SW480 (cell line): ENCODE measurements at places on chromosomes 6 and 20.

- DNase-seq: no peak
Observed at GRCh38 chr6:21523652-21524051, 69.9 kb upstream of the SOX4 start.

GRCh38 chr20:25195014-25195961 lies at the start of gene ENTPD6:
Gene ENTPD6, plus strand, starts transcription at chr20:25195712. Its CDS starts 10,825 bp downstream, at chr20:25206537.
- DNase-seq: peak; percentile 92

DNA sequence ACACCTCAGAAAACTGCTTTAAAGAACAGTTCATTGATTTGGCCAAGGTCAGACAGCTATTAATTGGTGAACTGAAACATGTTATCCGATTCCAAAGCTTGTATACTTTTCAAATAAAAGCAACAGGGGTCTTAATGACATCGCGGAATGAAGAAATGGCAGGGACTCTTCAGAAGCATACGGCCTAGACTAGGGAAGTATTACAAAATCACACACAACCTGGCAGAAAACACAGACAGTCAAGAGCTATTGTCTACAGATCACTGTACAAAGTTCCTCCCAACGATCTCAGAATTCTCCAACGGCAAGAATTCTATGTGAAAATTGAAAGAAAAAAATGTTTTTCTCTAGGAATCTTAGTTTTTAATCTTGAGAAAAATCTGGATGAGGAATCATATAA lies 105.5 kb downstream of the PTPRK start:
- DNase-seq: no peak

GRCh38 chr6:33983721-33984465 lies 162.0 kb downstream of the GRM4 start:
- DNase-seq: no peak

DNA sequence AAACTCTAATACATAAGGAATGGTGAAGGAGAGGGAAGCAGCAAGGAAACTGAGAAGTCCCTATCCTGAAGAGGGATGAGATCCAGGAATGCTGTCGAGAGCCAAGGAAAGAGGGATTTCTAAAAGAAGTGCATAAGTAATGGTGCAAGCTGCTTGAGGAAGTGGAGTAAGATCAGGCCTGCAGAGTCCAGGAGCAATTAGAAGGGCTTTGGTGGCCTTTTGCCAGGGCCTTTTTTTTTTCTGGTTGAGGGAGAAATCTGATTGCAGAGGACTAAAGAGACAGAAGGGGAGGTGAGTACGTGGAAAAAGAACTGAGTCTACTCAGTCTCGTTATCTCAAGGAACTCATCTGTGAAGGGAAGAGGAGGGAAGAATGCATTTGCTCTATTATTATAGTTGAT lies 396.2 kb downstream of the UTRN start:
- no peak for DNase-seq

GRCh38 chr6:137099689-137100403 lies 55.1 kb upstream of the IL20RA start:
- DNase-seq: no peak

- DNase-seq: no peak
Observed at GRCh38 chr6:160949531-160949930, 42.0 kb upstream of the MAP3K4 start.

- peak; percentile 53 for DNase-seq
Observed at GRCh38 chr6:5172041-5172653, 87.0 kb downstream of the PPP1R3G start.

DNA sequence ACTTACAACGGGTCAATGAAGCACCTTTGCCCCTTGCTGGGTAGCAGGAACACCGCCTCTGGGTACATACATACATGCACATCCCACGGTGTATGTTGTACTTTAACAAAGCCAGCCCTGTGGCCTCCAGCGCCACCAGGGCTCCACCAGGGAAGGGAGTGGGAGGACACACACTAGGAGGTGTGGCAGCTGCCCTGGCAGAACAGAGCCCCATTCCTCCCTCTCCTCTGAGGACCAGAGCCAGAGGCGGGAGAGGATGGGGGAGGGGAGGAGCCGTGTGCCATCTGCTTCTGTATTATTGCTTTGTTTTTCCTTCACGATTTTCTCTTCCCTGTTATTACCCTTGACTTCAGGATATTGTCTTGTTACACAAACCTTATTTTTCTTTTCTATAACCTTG lies 105.8 kb upstream of the TRAF3IP2 start:
- peak; percentile 83 for DNase-seq

DNA sequence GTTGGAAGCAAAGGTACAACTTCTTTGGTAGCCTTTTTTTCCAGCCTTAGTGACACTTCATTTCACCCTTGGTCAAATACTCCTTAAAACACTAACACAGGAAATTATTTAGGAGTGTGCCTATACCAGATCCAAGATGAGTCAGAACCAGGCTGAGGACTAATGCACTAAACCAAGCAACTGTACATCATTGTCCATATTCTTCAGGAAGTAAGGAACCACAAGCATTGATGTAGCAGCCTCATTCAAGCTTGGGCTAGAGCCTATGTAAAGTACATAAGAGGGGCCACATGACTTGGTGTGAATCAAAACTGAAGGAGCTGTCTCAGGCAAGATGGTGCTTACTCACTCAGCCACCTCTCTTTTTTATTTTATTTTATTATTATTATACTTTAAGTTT lies 20.7 kb upstream of the ADGB start:
- no peak for DNase-seq

DNA sequence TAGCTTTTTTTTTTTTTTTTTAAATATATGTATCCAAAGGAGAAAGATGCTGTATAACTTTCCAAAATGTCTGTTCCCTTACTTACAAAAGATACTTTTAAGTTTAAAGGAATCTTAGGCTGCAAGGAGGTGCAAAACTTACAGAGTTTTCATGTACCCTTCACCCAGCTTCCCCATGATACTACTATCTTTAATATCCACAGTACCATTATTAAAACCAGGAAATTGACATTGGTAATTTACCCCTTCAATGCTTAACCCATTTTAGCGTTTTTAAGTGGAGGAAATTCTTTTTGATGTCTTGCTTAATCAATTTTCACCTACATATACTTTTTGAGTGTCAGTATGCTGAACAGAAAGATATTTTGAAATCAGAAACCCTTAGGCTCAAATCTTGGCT lies 310.9 kb downstream of the PRL start:
- DNase-seq: no peak

- no peak for DNase-seq
Observed at GRCh38 chr6:75842732-75843131, 93.7 kb downstream of the MYO6 start.

DNA sequence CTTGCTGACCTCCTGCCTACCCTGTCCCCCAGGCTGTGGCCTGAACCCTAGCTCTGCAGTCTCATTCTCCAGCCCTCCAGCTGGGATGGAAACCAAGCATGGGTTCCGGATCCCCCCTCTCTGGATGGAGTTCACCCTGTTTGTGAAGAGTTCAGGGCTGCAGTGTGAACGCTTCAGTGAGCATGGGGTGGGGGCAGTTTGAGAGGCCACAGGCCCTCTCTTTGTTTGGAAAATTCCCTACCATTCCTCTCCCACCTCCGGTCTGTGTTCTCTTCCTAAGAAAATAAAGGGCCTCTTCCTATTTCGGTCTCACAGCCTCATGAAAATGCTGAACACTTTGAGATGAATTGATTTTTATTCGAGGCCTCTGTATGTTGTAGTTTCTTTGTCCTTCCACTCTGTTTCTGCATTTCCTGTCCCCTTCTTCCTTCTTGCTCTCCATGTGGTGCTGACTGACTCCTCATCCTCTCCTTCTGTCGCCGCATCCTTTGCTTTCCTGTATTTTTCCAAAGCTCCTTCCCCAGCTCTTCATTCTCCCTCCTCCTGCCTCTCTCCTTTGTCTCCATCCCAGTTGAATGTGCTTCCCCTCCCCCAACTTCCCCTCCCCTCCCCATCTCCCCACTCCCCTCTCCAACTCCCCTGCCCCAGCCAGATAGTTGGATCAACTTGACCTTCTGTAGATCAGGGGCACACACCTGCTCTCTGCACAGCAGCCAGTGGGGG lies 2.4 kb upstream of the KCNK5 start:
- no peak for DNase-seq

DNA sequence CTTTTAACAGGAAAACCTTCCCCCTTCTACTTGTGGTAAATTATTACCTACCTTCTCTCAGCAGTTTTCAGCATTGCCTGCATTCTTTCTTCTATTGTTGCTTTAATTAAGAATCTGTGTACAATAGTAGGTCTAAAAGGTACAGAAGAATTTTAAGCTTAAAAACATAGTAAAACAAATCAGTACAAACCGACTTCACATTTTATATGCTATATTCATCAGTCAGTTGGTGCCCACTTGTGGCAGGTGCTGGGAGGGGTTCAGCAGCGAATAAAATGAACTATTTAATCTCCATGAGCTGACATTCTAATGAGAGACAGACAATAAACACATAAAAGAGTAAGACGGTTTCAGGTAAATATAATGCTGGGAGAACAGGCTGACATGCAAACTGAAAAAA lies 73.4 kb upstream of the FBXO30 start:
- no peak for DNase-seq

DNA sequence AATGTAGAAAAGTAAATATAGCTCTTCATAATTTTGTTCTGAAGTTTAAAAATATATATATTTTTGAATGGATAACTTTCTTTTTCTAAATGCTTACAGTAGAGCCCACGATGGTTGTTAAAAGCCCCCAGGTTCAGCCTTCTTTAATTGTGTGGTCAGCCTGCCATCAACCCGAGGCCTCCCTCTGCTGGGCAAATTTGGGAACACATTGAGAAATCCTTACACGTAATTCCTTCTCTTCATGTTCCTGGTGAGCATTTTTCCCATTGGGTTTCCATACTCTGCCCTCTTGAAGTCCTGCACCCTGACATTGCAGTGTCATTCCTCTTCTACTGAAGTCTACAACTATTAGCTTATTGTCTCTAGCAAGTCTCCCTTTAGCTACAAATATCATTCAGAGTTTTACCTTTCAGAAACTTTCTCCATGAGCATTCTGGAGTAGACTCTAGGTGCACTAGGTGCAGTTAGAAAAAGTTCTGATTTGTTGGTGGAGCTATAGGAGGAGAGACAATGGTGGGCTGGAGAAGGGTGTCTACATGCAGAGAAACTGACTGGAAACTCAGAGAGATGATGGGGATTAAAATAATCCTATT lies 40.6 kb downstream of the TRIM38 start:
- peak; percentile 29 for DNase-seq

GRCh38 chr6:110102411-110102810 lies 77.1 kb downstream of the WASF1 start:
- DNase-seq: no peak

DNA sequence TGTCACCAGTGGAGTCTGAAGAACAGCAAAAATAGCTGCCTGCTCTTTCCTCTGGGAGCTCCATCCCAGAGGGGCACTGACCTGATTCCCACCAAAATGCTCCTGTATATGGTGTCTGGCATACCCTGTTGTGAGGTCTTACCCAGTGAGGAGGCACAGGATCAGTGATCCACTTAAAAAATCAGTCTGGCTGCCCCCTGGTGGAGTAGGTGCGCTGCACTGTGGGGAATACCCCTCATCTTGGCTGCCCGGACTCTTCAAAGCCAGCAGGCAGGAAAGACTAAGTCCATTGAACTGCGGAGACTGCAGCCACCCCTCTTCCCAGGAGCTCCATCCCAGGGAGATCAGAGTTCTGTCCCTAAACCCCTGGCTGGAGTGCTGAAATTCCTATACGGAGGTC lies 230.9 kb upstream of the HTR1E start:
- DNase-seq: no peak

DNA sequence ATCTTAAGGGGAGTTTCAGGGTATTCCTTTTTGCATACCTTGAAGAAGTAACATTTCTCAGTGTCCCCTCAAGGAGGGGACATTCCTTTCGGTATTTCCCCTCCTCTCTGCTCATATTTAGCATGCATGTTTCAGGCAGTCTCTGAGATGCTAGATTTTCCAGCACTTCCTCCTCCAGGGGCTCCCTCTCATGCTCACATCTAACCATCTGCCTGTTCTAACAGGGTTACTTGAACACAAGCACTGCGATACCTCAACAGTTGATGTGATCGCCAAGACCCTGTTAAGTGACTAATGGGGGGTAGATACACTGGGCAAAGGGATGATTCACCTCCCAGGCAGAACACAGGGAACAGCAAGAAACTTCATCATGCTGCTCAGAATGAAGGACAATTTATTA lies 12.9 kb upstream of the MCM3 start:
- DNase-seq: no peak

- peak; percentile 50 for DNase-seq
Observed at GRCh38 chr6:28953039-28953584, 29.3 kb upstream of the TRIM27 start.

- peak; percentile 60 for DNase-seq
Observed at GRCh38 chr6:2695454-2696095, 55.1 kb downstream of the MYLK4 start.

DNA sequence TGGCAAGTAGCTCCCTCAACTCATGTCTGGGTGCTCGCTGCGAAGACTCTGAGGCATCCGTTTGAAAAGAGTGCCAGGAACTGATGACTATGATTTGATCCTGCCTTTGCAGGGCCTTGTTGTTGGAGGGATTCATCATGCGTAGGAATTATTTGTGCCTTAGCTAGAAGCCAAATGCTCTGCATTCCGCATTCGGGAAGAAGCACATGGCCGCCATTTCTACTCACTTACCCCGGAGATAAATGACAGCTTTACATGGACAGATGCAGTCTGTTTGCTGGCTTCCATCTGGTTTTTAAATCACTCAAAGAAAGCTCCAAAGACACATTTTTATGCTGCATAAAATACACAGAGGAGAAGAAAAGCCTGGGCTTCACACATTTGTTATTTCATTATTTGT lies 363.3 kb upstream of the CDH4 start:
- no peak for DNase-seq

- DNase-seq: peak; percentile 8
Observed at GRCh38 chr6:73798592-73798991, 102.6 kb downstream of the CD109 start.

- DNase-seq: peak; percentile 77
Observed at GRCh38 chr20:57514273-57514751, 10.6 kb downstream of the CTCFL start.

GRCh38 chr20:62603021-62603906 lies 39.0 kb upstream of the SLCO4A1 start:
- DNase-seq: peak; percentile 97

GRCh38 chr6:143675946-143676345 lies 1.8 kb upstream of the PHACTR2 start:
- DNase-seq: no peak

DNA sequence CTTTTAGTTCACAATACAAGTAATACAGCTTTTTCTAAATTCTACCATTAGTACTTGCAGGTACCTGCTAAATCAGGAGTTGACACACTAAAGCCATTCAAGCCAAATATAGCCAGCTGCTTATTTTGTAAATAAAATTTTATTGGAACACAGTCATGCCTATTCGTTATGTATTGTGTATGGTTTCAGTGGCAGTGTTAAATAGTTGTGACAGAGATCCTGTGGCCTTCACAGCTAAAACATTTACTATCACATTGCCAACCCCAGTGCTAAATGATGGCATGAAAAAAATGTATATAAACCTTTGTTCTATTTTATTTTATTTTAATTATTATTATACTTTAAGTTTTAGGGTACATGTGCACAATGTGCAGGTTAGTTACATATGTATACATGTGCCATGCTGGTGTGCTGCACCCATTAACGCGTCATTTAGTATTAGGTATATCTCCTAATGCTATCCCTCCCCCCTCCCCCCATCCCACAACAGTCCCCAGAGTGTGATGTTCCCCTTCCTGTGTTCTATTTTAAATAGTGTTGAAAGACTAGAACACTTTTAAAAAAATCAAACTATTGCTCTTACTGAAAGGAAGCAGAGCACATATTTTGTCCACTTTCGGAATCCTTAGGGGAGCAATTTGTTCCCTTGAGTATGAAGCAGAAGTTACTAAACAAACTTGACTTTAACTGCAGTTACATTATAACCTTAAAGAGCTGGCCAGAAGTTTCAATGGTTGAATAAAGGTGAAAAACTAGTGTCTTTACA lies 115.7 kb downstream of the PRIM2 start:
- DNase-seq: no peak

- DNase-seq: no peak
Observed at GRCh38 chr6:16204653-16205376, 33.6 kb upstream of the GMPR start.
